Panc1 (cell line): ENCODE measurements at places on chromosomes 6 and 20.

- DNase-seq: no peak
Observed at GRCh38 chr6:162467679-162468078, 259.9 kb downstream of the PRKN start.

- no peak for DNase-seq
Observed at GRCh38 chr6:18842534-18842933, 455.4 kb downstream of the RNF144B start.

- DNase-seq: no peak
Observed at GRCh38 chr6:159761129-159761872, 544 bp upstream of the ACAT2 start.

GRCh38 chr6:118187568-118188164, 280.6 kb downstream of the SLC35F1 start:
- no peak for DNase-seq

GRCh38 chr6:69816569-69816968, 19.8 kb upstream of the LMBRD1 start:
- no peak for DNase-seq

- no peak for DNase-seq
Observed at GRCh38 chr6:35547676-35548075, 35.0 kb upstream of the TULP1 start.

DNA sequence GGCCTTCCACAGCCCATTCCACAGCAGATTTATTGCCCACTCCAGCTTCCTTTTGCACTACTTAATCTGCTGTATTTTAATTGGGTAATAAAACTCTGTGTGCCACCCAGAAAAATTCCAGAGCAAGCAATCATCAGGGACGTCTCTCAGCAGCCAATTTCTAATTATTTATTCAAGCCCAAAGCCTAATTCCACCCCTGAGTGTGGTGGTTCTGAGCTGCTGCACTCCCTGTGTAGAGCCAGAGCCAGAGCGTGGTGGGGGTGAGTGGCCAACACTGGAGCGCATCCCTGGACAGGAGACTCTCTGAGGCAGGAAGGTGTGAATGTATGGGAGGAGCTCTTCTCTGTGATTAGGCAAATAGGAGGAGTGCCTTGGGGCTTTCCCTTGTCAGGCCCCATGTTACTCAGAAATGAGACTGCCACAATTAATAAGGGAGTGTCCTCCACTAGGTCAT, 66.1 kb downstream of the CD24 start:
- no peak for DNase-seq

DNA sequence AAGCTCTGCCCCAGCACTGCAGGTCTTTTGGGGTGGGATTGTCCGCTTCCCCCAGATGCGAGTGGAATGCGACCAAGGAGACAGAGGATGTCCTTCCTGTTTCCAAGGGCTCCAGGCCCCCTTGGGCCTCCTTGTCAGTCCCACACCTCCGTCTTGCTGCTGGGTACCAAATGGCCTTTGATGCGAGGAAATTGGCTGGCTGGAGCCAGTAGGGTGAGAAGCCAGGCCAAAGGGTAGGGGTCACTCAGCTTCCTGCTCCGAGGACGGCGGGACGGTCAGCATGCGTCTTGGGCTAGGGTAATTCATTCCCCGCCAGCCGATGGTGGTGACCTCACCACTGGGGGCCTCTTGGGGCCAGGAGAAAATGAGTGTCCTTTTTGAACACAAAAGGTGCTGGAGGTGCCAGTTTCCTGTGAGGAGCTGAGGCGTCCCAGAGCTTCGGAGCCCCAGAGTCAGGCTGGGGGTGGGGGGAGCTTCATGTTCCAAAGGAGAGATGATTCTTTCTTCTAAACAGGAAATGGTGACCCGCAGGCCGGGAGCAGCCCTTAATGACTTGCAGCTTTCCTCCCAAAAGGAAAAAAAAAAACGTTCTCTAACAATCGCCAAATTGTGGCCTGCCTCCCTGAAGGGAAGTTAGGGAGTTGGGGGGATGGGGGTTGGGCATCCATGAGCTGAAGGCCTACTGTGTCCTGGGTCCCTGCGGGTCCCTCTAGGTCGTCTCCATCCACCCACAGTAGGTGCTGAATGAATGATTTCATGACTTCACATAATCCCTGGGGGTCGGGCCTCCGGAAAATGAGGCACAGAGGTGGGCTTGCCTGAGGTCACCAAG, 6.7 kb downstream of the SNAI1 start:
- no peak for DNase-seq

- DNase-seq: no peak
Observed at GRCh38 chr20:45427236-45428149, 11.6 kb downstream of the PIGT start.

DNA sequence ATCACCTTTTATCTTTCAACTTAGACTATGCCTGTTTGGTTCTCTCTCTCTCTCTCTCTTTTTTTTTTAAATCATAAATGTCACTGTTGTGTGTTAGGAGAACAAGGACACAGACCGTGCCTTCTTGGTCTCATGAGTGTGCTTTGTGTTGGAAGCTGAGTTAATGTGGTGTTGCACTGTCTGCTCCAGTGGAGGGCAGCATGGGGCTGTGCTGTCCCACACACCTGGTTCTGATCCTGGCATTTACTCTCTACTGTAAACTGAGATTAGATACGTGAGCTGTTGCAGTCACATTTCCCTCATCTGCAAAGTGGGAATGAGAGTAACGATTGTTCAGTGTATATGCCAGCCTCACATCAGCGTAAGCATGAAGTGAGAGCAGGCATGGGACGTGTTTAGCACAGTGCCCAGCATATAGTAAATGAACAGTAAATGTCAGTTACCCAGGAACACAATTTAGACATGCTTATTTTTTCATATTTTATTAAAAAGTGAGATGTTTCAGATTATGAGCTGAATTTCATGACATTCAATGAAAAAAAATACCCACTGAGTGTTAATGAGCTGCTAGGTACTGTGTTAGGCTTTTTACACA, 161.1 kb downstream of the FARS2 start:
- DNase-seq: peak; percentile 5

- no peak for DNase-seq
Observed at GRCh38 chr6:14310960-14311359, 193.4 kb downstream of the CD83 start.

DNA sequence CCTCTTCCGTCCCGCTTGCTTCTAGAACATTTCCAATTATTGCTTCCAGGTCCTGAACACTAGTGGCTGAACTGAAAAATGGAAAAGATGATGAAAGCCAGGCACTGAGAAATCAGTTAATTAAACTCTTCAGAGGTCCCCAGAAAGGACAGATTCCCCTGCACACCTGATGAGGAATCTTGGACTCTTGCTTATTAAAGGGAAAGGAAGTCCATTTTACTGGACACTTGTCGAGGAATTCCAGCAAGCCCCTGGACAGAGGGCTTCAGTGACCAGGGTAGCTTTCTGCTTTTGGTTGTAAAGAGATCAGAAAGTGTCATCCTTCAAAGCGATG, 47.8 kb upstream of the CDYL start:
- no peak for DNase-seq

DNA sequence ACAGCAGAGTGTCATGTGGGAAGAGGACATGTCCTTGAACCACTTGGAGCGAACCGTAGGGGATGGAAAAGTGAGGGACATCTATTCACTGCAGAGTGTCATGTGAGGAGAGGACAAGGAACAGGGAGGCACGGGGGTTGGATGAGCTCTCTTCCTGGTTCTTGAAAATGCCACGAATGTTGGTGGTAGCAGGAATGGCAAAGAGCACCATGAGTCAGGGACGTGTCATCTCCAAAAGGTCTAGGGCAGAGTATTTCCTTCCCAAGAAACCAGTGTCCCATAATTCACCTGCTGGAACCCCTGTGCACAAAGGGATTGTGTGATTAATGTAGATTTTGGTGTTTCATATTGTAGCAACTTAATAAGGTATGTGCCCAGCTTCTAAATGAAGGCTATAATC, 136.8 kb downstream of the BFSP1 start:
- DNase-seq: no peak

DNA sequence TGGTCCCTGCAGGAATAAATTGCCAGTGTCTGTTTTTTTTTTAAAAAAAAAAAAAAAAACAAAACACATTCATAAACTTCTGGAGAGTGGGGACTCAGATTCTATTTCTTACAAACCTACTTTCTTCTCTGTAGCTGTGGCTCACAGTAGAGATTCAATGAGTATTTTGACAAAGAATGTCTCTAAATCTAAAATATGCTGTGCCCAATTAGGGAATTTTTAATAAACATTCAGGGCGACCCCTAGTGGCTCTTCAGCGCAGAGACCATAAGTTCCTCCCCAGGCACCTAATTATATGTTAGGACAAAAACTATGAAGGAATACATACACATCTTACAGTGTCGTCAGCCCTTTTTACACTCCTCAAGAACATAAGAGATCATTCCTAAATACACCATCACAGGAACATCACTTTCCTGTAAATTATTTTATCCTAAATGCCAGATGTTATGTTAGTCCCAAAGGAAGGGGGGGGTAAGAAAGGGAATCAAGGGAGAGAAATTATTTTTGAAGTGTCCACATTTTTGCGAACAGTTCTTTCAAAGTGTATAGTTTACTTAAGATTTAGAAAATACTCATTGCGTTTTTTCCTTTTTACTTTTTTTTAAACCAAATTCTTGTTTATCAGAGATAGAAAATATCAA, 21.8 kb upstream of the NAA20 start:
- DNase-seq: no peak

DNA sequence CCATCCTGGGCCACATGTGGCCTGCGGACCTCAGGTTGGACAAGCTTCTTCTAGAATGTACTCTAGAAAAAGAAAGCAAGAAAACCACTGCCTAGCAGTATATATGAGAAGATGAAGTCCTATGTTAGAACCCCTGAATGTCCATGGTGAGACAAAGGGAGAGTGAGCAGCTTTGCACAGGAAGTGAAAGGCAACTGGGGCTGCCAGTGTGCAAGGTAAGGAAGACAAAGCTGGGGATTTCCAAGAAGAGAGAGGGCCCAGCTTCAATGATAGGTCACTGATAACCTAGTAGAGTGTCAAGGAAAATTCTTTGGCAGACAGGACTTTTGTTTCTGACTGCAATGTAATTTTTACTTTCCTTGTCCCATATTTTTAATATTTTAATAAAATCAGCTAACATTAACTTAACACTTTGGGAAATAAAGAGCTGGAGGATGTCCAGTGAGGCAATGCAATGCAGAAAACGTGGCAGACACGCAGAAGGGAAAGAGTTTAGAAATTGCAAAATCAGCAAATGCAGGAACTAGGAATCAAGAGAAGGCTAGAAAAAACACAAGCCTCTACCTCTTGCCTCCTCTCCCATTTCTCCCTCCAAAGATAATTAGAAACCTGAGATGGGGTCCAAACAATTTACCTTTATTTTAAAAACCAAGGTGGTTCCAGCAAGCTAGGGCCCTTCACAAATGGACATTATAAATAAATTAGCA, 47.4 kb downstream of the CYP39A1 start:
- no peak for DNase-seq

DNA sequence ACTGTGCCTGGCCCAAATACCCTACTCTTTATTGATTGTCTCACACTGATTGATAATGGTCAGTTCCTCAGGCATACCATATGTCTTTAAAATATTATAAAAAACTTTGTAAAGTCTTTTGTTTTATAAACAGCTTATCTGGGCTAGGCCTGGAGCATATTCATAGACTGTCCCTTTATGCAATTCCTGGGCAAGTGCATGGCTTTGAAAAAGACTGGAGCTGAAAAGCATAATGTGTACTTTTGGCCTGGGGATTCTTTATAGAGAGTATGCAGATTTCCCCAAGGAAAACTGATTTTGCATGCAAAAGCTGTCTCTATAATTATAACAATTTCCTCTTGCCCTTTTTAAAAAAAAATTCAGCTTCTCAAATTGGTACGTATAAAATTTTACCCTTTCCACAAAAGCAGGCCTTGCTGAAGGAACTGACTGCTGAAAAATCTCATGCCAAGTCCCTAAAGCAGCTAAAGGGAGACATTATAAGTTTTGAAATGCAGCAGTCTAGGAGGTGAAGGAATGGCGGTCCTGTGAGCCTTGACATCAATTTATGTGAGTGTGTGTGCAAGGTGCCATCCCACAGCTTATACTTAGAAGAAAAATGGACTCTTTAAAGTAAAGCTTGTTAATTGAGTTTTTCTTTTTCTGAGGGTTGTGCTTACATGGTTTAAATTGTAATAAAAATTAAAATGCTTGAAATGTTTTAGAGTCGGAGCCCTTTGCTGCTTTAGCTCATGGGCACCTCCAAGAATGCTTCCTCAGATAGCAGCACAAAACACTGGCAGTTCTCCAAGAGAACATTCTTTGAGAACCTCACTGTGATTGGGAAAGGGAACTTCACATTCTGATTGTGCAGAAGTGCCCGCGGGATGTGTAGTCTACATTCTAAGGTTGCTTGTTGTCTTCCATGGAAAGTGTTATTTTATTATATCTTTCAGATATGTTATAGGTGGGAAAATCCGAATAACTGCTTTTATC, 43.9 kb downstream of the PLCB4 start:
- DNase-seq: no peak

GRCh38 chr6:95489185-95489863, 88.0 kb upstream of the MANEA start:
- DNase-seq: no peak

- no peak for DNase-seq
Observed at GRCh38 chr6:24996269-24996836, 60.6 kb upstream of the RIPOR2 start.

- DNase-seq: no peak
Observed at GRCh38 chr20:4216866-4217265, 201.5 kb upstream of the RNF24 start.

GRCh38 chr20:10429443-10429981, 4.5 kb downstream of the MKKS start:
- no peak for DNase-seq

GRCh38 chr6:114989279-114989964, 646.6 kb upstream of the HS3ST5 start:
- no peak for DNase-seq

GRCh38 chr6:51199105-51199552, 380.5 kb downstream of the TFAP2B start:
- DNase-seq: no peak

- DNase-seq: no peak
Observed at GRCh38 chr20:62401331-62401779, 5.7 kb downstream of the CABLES2 start.

GRCh38 chr6:27562027-27562410, 89.1 kb upstream of the ZNF184 start:
- DNase-seq: no peak

DNA sequence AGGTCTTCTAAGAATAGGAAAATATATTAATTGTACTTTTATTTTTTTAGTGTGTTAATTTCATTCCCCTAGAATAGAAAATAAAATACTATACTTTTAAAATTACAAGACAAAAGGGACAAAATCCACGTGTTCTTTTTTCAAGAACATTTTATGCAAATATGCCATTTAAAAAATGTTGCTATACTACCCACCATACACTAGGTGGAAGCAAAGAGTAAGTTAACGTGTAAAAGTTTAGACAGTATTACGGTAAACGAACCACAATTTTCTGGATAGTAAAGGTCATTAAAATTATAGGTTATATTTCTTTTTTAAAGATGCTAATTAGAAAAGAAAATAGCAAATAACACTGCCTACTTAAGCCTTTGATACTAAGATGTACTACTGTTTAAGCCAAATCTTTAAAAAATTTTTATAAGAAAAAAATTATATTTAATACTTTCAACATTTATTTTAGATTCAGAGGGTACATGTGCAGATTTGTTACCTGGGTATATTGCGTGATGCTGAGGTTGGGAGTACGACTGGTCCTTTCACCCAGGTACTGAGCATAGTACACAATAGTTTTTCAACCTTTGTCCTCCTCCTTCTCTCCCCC, 287.6 kb downstream of the PHF3 start:
- DNase-seq: no peak
